ENCODE measurements at places on chromosomes 6 and 20.
A peak's percentile ranks its signal among the peaks of the same experiment; 100 is the strongest.

DNA sequence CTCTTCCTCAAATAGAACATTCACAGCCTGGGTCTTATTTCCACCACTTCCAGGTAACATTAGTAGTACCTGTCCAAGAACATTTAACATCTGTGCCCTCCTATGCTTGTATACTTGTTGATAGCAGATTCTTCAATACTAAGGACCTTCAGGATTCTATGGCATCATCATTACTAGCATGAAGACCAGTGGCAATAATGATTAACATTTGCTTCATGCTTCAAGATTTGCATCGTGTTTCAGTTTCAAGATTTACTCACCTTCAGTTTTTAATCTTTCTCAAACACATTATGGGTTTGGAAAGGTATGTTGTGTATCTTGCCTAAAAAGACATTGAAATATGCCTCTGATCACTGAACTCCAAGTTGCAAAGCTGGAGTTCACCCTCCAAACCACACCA lies 412.8 kb upstream of the NRSN1 start:
- DNase-seq: no peak

DNA sequence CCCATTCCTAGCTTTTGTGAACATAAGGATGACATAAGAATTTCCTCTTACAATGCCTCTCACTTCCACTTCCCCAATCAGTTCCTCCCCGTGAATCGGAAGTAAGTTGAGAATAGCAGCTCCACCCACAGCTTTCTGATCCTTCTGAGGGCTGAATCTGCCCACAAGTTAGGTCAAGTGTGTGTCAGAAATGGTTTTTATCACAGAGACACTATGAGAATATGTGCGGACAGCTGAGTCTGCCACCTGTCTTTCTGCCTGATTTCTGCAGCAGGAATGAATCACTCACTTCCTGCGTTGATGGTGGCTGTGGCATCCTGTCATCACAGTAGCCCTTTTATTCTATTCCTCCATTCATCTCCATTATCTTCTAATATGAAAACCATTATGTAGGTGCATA lies 70.2 kb downstream of the RIN2 start:
- DNase-seq: peak; percentile 11

DNA sequence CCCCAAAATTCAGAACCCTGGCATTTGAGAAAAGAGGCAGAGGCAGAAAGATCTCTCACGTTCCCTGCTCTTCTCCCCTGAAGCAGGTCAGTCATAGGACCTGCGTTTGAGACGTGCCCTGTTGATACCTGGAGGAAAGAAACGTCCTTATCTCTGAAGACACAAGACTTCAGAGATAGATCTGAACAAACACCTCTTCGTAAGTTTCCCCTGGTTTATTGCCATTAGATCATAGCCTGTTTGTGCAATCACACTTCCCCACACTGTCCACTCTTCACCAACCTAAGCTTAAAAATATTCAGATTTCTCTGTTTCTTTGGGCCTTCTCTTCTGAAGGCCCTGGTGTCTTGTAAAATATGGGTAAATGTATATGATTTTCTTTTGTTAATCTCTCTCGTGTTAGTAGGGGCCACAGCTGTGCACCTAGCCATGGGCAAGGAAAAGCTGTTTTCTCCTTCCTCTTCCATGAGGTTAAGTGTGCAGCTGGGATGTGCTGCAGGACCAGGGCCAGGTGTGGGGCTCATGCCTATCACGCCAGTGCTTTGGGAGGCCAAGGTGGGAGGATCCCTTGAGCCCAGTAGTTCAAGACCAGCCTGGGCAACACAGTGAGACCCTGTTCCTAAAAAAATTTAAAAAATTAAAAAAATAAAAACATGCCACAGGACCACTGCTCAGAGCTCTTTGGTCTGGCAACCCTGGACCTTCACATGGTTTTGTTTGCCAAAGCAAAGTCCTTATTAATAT lies 4.7 kb upstream of the SLC22A2 start:
- no peak for DNase-seq

DNA sequence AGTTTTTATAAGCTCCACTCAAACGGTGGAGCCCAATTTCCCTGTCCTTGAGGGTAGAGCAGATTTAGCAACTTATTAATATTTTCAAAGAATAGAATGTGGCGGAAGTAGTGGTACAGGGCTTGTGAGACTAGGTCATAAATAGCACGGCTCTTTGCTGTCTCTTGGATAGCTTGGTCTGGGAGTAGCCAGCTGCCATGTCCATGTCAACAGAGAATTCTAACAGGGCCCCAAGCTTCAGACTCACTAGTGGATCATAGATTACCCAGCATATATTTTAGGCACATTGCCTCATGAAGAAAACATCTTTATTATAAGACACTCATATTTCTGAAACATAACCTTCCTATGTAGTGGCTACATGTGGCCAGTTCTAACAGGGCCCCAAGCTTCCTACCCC lies 755.7 kb downstream of the HDGFL1 start:
- DNase-seq: no peak

DNA sequence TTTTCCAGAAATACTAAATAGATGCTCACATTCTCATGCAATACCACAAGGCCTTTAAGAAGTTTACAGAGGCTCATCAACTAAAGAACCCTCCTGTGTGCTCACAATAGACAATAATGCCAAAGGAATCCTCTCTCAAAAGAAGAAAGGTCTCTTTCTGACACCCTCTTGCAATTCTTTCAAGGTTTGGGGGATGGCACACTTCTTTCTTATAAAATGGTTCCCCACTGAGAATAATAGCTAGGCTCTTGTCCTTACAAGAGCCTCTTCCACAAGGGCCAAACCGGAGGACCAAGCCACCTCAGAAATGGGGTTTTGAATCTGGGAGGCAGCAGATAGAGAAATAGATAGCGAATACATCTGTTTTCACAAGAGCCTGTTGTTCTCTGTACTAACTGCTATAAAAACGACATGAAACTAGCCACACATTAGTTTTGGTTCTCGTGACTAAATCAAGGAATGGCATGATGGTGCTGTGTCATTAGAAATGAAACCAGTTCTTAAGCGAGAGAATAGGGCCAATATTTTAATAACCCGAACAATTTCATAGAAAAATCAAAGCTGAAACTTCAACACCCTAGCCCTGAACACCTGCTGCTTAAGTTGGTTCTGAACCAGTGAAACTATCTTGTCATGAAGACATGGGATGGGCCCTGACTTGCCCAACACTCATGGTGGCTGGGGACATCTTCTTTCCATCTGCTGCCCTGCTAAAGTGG lies 81.1 kb downstream of the PRDM1 start:
- DNase-seq: no peak

DNA sequence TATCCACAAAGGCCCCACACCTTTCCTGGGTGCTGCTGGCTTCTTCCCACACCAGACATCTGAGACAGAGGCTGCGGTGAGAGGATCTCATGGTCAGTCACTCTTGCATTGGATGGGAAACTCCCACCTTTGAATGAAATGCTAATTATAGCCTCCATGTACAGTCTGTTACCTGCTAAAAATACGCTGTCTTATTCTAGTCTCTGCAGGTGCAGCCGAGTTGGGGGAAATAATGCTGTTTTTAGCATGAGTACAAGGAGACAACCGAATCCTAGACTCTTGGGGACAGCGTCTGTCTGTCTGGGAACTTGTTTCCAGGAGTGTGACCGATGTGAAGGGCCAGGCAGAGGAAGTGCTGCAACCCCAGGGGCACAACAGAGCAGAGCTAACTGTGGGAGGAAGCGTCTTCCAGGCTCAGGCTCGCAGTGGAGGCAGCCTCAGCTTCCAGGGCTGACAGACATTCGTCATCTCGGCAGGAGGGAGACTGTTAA lies 286.2 kb downstream of the PREX1 start:
- DNase-seq: no peak

DNA sequence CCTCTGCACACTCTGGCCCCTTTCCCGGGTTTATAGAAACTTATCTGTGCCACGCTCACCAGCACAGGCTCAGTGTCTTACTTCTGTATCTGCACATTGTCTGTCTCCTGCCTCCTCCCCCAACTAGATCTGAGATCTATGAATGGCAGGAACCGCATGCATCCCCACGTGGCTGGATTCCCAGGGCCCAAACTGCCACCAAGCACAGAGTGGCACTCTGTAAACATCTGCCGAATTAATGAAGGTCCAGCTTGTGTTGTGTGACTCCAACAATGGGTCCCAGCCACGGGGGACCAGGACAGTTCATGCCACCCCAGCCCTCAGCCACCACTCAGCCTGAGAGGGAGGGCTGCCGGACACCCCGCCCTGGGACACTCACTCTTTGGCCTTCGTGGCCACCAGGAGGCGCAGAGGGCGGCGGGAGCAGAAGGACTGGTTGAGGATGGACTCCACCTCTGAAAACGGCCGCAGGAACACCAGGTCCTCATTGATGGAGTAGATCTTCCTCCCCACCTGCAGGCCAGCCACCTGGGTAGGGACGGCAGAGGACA lies 171.1 kb downstream of the PREX1 start:
- DNase-seq: no peak

- DNase-seq: no peak
Measured at GRCh38 chr6:151070631-151071051, 169.1 kb upstream of the AKAP12 start.

GRCh38 chr20:7883309-7883708 lies 56.9 kb downstream of the HAO1 start:
- DNase-seq: no peak

DNA sequence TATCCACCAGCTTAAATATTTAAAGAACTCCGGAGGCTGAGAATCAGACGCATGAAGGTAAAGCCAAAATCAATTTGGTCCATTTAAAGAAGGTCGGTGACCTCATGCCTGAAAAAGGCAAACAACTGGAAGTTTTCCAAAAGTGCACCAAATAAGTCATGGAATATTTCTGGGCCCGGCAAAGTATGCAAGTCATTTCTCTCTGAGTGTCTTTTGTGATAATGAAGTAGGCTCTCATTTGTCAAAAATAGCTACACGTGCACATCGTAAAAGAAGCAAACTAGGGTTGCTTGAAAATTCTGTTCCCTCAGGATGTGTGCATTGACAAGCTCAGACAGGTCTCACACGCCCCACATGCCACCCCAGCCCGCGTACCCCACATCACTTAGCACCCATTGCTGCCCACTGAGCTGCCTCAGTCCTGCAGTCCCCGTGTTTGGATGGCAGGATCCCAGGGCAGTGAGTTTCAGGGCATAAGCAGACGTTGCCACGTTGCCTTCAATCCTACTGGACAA lies 20.5 kb upstream of the PYGB start:
- no peak for DNase-seq

DNA sequence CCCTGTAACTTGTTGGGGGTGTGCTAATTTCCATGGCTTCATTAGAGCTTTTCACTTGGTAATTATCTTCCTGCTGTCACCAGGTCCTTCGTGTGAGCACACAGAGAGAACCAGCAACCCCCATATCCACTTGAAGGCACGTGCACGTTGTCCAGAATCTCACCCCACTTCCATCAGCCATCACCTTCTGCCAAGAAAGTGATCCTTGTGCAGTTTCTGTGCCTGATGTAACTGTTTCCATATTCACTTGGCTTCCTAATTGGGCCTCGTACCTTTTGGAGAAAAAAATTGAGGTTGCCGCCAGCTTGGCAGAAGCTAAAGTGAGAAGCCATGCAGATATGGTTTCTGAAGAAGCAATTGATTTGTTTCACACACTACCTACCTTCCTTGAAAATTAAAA lies 153.7 kb upstream of the TSHZ2 start:
- DNase-seq: no peak
